ENCODE measurements at places on chromosomes 3 and 15.

DNA sequence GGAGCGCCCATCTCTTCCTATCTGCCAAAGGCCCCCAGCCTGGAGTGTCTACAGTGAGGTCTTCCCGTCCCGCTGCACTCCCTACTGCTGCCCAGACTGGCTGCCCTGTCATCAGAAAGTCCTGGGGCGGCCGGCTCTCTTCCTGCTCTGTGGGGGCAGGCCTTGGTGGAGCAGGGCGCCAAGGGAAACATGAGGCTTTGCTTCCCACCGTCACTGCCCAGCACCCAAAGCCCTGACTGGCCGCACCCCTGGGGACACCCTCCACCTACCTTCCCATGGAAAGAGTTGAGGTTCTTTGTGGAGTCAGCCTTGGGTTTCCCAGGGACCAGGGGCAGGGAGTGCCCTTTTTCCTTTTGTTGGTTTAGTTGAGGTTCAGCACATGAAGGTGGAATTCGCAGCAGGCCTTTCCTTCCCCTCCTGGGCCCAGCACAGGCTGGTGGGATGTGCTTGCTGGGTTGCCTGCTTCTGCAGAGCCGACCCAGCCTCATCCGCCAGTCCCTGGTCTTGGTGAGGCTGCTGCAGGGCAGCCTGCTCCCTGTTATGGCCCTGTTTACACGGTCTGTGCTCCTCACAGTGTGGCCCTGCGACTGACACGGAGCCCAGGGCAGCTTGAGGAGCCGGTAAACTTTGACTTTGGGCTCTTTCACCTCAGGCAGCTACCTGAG, 51.8 kb upstream of the PLXNA1 start:
- no peak for DNase-seq

DNA sequence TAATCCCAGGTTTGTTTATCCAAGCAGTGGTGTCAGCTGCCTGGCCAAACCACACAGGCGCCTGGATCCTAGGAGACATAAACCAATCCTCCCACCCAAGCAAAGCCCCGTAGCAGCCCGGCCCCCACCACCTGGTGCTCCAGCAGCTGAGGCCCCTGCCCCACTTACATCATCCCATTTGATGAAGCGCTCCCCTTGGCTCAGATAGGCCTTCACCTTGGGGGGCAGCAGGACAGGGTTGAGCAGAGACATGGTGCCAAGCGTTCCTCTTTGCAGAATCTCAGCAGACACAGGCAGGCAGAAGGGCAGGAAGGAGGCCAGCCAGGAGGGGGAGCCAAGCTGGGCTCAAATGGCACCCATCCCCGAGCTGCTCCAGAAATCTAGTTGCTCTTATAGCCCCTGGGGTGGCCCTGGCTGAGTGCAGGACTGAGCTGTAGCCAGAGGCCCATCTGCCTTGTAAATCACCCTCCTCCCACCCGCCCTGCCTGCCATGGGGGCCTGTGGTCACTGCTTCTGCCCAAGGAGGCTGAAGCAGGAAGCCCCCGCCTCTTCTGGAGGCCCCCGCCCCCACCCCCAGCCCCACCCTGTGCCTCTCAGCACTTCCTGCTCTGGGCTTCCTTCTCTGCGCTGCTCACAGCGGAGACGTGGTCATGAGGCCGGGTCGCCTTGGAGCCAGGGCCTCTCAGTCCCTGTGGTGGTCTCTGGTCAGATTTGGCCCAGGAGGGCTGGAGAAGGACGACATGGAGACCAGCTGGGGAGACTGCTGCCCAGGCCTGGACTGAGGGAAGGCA, at the start of gene PLCB2:
TSS of gene PLCB2 (minus strand) at position 515 of the 791 bp plus-strand sequence. CDS start at position 252, 263 bp downstream.
- DNase-seq: no peak

DNA sequence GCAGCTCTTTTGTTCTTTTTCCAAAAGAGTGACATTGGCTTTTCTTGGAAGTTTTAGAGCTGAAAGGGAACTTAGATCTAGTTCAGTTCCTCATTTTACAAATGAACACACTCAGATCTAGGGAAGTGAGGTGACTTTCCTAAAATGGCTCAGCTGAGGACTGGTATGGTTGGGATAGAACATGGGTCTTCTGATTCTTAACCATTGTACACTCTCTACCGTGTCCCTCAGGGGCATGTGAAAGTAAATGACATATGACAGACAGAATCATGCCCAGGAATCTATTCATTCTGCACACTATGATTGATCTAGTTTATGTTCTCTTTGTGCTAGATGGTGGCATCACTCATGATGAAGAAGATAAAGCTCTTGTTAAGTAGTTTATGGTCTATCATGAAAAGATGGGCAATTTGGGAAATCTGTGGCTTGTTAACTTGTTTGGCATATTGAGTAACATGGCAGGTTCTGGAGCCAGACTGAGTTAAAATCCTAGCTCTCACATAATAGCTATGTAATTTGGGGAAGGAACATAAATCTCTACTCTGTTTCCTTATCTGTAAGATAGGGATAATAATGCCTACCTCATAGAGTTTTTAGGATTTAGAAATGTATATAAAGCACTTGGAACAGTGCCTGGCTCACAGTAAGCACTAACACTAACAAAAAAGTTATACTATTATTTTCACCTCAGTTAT, 30.9 kb downstream of the UBE2E1 start:
- DNase-seq: no peak

DNA sequence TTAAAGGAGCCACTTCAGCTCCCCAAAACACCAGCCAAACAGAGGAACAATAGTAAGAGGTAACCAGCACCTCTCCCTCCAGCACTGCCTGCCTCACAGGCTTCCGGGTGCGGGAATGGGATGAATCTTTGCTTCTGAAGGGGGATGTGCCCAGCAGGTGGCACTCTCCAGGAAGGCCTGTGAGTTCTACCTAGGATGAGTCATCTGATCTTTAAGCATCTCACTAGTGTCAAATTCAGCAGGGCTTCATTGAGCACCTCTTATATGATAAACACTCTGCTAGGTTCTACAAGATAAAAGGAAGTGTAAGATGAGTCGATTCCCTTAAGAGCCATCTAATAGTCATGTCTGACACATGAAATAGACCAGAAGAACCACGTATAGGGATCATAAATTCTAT, 237.4 kb upstream of the UMPS start:
- no peak for DNase-seq

DNA sequence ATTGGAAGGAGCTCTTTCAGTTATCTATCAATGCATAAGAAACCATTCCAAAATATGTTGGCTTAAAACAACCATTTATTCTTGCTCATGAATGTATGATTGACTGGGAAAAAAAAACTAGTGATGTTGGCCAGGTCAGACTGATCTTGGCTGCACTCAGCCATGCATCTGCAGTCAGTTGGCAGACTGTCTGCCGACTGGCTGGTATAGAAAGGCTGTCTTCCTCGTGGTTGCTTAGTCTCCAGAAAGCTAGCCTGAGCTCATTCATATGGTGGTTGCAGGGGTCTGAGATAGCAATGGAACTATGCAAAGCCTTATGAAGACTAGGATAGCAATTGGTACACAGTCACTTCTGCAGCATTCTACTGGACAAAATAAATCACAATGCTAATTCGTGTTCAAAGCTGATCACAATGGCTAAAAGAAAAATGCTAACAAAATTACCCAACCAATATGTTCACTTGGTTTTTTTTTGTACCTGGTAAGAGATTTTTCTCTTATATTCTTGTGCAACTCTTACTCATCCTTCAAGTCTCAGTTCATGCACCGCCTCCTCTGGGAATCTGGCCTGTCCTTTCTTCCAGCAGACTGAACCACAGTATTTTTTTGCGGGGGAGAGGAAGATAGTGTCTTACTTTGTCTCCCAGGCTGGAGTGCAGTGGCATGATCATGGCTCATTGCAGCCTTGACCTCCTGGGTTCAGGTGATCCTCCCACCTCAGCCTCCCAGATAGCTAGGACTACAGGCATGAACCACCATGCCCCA, 126.8 kb downstream of the KCNAB1 start:
- no peak for DNase-seq

- no peak for DNase-seq
Measured at GRCh38 chr15:75049392-75049791, 26.0 kb downstream of the PPCDC start.

DNA sequence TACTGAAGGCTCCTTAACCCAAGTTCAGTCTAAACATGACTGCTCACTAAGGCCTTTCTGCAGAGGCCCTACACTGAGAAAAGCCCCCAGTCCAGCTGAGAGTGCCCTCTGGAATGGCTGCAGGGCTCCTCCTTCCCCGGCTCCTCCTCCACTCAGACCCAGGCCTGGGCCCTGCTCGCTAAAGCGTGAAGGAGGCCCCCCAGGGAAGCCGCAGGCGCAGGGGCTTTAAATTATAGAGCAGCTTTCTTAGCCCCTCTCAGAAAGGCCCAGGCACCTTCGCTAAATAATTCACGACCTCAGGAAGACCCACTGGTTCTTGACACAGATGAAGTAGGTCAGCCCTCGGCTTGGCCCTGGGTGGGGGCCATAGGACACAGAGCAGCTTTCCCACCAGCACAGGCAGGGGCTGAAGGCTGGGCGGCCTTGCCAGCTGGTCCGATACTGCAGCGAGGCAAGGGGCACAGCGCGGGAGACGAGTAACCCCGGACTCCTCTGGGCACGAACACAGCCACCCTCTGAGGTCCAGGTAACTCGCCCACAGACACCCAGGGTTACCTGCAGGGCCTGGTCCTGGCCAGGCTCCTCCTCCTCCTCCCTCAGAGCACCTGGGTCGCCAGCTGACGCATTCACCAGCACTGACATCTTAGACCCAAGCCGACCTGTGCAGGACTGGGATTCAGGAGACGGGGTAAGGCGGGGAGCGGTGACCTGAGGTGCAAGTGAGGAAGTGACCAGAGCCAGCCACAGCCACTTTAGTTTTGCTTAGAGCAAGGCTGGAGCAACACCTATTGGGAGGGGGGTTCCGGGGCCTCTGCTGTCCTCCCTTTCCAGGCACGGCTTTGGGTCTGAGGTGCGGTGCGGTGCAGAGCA, 36.9 kb downstream of the RBPMS2 start:
- no peak for DNase-seq

DNA sequence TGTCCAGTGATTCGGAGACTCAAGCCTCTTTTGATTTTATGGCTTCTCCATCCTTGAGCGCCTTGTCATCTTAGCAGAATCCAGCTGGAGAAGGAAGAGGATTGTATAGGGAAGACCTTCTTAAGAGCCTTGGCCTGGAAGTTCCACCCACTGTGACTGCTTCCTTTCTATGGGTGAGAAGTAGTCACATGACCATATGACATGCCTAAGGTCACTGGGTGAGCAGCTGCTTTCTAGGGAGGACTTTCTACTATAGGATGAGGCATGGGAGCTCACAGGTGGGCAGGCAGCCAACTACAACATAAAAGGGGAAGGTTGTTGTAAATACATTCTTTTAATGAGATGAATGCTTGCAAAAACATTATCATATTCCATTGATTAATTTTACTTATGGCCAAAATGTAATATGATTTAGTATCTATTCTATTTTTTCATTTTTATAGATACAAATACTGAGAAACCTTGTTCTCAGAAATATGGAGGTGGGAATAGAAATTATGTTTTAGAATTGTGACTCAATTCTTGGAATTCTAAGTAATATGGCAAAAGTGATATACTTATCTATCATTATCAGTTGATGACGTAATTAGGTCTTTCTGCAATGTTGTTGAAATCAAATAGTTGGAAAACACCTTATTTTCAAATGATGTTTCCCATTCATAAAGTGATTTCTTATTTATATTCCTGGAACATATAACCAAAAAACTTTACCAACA, 53.6 kb upstream of the MINAR1 start:
- DNase-seq: no peak

- no peak for DNase-seq
Measured at GRCh38 chr3:151087648-151088047, 2.2 kb downstream of the MED12L start.

DNA sequence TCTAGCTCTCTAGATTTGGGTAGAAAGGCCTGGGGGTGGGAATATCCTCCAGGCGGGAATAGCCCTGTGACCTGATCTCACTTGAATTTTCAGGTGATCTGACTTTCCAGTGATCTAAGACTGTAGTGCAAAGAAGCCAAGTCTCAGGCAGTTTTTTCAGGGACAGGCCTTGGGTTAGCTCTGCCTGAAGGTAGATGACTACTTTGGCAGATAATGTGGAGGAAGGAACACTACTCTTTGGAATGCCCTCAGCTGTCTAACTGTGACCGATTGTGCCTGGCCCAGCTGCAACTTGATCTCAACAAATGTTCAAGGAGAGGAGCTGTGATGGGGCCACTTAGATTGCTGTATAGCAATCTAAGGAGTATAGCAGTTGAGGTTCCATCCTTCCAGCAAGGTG, 193.7 kb downstream of the TCF12 start:
- no peak for DNase-seq

DNA sequence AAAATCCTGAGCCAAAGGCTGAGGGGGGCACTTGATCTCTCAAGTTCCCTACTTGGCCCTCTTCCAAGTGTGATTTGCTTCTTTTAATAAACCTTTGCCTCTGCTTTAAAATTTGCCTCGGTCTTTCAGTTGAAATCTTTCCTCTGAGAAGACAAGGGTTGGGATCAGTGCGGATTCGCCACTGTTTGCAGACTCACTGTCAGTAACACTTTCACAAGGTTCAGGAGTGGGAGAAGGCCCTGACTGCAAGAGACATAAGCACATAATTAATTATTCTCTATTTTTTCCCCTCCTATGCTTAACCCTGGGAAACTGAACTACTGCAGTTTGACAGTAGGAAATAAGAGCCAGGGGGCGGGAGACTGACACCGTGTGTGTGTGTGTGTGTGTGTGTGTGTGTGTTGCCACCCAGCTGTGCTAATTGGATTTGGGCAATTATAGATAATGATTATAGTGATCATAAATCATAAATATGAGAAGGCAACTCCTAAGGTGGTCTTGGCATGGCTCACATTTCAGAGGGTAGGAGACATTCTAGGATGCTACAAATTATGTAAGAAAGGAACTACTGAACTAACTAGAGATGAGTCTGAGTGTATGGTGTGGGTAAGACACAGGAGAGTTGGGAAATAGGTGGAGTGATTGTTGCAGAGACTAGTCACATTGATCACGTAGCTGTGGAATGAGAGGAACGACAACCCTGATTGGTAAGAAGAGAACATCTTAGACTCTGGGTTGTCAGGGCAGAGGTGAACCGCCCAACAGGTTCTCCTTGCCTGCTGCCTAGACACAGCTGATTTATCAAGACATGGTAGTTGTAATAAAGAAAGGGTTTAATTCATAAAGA, 5.5 kb upstream of the ZNF662 start:
- DNase-seq: no peak

DNA sequence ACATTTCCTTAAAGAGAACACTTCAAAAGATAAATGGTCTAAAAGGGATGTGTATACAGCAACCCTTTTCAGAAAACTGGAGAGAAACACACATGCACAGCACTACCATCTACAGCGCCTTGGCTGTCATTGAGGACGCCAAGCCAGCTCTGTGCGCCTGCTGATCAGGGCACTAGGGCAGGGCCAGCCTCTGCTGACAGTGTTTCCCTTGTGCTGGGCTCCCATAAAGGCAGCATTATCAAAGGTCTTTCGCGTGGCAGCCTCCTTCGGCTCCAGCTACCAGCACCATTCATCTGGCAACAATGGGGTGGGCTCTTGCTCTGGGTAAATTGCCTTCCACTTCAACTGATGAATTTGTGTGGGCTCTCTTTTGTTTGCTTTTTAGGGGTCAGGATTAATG, 53.4 kb downstream of the LDHAL6B start:
- DNase-seq: no peak
